ENCODE measurements at places on chromosomes 16 and 17.
A peak's percentile ranks its signal among the peaks of the same experiment; 100 is the strongest.

GRCh38 chr17:44241106-44241624, 21.7 kb upstream of the UBTF start:
- no peak for DNase-seq

DNA sequence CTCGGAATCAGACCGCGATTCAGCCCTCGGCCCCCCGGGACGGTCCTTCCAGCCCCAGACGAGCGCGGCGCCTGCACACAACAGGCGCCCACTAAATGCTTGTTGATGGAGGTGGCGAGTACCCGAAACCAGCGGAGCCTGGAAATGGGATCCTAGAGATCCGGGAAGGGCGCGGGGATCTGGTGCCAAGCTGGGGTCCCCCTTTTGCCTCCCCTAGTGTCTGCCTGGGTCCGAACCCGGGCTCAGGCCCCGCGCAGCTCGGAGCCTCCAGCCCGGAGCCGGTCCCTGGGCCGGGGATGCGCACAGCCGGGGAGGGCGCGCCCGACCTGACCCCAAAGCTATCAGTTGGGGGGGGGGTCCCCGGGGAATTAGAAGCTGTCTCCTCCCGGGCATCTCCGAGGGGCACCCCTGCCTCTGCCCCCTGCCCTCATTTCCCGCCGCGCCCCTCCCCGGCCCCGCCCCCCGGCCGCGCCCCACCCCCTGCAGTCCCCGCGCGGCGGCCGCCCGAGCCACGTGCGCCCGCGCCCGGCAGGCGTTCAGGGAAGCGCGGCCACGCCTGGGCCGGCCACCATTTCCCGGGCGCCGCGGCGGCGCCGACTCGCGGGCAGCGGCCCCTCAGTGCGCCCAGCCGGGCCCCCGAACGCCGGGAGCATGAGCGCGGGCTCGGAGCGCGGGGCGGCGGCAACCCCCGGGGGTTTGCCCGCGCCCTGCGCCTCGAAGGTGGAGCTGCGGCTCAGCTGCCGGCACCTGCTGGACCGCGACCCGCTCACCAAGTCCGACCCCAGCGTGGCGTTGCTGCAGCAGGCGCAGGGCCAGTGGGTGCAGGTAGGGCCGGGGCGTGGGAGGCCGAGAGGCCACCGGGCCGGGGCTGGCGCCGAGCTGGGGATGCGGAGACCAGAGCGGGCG, at the start of gene CPNE7:
TSS of gene CPNE7 (plus strand) at position 512 of the 906 bp plus-strand sequence. CDS start at position 652, 140 bp downstream.
- DNase-seq: no peak

DNA sequence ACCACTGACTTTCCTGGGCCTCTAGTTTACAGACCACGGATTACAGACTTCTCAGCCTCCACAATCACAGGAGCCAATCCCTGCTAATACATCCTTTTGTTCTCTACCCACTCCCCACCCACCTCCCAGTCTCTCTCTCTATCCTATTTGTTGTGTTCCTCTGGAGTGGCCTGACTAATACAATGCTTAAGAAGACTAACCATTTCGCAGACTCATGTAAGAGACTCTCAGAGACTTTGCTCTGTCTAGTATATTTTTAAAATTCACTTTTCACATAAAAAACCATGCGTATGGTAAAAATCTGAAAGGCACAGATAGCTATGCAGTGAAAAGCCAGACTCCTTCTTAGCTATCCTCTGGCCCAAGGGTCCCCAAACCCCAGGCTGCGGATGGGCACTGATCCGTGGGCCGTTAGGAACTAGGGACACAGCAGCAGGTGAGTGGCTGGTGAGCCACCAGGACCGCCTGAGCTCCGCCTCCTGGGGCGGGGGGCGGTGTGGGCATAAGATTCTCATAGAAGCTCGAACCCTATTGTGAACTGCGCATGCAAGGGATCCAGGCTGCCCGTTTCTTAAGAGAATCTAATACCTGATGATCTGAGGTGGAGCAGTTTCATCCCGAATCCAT, 7.6 kb downstream of the PIK3R6 start:
- DNase-seq: no peak

DNA sequence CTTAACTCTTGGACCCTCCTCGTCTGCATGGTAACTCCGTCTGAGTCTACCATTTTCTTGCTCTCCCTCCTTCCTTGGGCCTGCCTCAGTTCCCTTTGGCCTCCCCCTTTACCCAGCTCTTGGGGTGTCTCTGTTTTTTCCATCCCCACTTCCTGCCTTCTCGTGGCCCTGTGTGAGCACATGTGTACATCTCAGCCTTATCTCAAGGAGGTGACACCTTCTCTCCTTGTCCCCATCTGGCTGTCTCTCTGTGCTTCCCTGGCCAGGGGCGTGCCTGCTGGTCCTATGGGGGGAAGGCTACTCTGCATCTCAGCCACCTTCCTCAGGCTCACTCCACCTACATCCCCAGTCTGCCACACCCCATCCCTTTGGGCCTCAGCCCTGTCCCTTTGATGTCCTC, 6.6 kb downstream of the CTF1 start:
- no peak for DNase-seq

- DNase-seq: no peak
These were observed 70.3 kb upstream of the LGALS9 start for GRCh38 chr17:27560668-27561067.

- no peak for DNase-seq
These were observed 610 bp upstream of the PEX12 start for GRCh38 chr17:35578929-35579432.

GRCh38 chr17:49471089-49471683, 23.9 kb upstream of the NGFR start:
- DNase-seq: peak; percentile 51

- no peak for DNase-seq
These were observed 38.4 kb downstream of the ERN1 start for GRCh38 chr17:64091571-64091970.

- no peak for DNase-seq
These were observed 13.9 kb downstream of the RECQL5 start for GRCh38 chr17:75652934-75653549.

- DNase-seq: no peak
These were observed 31.2 kb downstream of the NSMCE1 start for GRCh38 chr16:27237219-27238015.

GRCh38 chr16:62077998-62078397, 41.8 kb upstream of the CDH8 start:
- no peak for DNase-seq

GRCh38 chr17:34858591-34859565, 102.4 kb downstream of the CCT6B start:
- no peak for DNase-seq

DNA sequence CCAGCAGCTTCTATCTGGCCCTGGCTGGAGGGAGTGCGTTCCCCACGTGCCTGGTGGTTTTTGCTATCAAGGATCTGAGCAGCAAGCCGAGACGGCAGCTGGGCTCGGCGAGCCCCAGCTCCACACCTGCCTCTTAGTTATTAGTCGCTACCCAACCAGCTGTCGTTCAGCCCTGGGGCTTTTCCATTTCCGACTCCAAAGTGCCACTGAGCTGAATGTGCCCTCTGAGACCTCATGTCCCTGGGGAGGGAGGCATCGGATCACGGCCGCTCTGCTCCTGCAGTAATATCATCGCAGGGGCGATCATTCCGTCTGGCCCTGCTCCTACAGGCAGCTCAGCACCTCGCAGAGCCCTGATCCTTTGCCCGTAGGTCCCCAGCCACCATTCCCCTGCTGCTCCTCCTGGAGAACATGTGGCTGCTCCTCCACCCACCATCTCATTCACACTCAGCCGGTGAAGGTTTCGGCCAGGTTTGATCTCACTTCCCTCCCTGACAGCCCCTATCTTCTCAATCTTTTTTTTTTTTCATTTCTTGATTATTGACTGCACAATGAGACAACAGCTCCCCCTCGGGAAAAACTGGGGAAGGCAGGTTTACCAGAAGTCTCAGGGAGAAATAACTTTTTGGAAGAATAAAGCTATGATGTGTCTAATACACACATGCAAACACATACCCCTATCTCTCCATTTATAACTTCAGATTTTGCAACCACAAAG, 86.7 kb downstream of the ZFHX3 start:
- DNase-seq: no peak

DNA sequence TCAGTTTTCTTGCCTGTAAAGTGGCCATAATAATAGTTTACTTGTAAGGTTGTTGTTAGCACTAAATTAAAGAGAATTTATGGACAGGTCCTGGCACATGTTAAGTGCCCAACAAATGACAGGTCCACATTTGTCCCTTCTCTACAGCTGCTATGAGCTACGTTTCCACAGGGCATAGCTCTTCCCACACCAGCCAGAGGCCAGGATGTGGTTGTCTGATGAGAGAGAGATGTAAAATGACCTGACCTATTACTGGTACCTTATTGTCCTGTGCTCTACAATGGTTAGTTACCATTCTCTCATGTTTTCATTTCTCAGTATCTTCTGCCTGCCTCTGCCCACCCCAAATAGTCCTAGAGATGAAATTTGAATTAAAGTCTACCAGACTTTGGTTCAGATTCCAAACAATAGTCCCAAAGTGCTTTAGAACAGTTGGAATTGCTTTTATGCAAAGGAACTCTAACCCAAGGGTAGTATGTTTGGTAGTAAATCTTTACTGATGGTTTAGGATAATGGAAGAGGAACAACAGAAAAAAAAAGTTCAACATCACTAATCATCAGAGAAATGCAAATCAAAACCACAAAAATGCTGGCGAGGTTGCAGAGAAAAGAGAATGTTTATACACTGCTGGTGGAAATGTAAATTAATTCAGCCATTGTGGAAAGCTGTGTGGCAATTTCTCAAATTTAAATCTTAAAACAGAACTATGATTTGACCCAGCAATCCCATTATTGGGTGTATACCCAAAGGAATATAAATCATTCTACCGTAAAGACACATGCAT, 57.1 kb upstream of the ANKFN1 start:
- no peak for DNase-seq

GRCh38 chr16:89418352-89418751, 72.0 kb downstream of the ANKRD11 start:
- no peak for DNase-seq

DNA sequence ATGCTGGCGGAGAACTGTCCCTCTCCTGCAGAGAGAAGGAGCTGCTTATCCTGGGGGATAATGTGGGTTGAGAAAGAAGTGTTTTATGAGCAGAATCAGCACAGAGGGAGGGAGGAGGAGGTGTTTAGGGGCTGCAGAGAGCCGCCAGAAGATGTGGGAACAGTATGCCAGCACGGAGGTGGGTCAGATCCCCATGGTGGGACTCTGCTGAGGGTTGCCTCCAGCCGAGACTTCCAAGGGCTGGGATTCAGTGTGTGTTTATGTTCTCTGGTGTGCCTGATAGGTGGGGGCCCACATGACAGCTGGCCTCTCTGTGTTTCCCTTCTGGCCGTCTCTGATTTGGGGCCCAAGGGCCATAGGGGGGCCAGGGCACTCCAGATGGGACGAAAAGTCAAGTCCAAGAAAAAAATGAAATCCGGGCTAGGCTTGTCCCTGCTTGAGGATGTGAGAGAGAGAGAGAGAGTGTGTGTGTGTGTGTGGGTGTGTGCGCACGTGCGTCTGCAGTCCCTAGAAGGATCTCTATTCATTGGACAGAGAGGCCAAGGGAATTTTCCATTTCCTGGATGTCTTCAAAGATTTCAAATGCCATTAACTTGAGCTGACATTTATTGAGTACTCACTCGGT, 21.6 kb downstream of the PRKCB start:
- no peak for DNase-seq

- no peak for DNase-seq
These were observed 1.5 kb upstream of the TOX3 start for GRCh38 chr16:52548261-52549010.

DNA sequence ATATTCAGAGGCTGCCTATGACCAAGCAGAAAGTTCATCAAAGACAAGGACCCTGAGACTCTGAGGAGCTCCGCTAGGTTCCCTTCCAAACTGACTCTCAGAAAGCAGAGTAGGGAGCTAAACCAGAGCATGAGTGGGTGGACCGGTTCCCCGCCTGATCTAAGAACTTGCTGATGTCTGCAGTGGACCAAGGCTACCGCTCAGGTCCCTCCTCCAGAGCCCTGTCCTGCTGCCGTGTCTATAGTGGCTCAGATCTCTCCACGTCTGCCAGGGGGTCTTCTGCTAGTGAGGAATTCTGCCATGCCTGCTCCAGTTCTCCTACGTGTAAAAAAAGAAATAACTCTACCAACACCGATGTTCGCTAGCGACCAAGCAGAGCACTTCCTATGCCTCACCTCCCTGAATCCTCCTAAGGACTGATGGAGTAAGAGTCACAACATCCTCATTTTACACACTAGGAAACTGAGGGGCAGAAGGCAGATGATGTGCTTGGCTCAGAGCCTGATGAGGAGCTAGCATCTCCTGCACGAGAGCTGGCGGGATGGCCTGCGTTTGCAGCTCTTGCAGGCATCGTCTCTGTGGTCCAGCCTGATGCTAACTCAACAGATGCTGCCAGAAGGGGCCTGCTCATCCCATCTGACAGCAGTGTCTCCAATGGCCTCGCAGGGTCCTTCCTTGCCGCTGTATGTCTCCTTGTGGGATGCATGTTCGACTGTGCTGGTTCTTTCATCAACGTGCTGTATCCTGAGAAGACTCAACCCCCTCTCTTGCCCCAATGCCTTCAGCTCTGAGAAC, 265.5 kb downstream of the C16orf95 start:
- DNase-seq: no peak

DNA sequence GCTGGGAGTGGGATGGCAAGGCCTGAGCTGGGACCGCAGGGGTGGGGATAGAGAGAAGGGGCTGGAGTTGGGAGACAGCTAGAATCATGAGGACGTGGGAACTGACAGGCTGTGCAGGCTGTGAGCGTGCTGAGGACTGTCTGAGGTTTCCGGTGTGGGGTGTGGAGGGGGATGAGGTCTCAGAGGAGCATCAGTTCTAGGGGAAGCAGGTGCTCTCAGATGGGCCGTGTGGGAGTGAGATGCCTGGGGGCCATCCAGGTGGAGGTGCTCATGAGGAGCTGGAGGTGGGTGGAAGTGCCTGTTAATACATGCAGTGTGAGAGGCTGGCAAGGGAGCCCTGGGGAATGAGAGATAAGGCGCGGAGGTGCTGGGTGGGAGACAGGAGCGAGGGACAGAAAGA, 27.2 kb downstream of the HASPIN start:
- no peak for DNase-seq

- peak; percentile 23 for DNase-seq
These were observed 441 bp downstream of the CMTM4 start for GRCh38 chr16:66695935-66696668.

DNA sequence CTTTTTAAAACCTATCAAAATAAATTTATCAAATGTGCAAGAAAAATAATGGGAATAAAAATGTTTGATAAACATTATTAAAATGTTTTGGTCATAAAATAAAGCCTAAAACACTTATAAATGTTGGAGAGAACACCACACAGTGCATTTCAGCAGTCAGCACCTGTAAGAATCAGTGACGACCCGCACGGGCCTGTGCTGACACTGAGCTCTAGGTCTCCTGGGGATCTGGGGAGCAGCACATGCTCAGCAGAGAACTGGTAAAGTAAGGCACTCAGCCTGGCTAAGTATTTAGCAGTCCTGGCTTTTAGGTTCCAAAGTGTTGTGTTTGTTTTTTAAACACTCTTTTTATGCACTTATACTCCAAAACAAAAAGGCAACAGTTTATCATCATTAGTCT, 46.9 kb downstream of the HELZ start:
- no peak for DNase-seq

- DNase-seq: no peak
These were observed 1.0 kb downstream of the TOP2A start for GRCh38 chr17:40416671-40417070.

GRCh38 chr17:62778990-62779681, 29.0 kb downstream of the MARCHF10 start:
- peak; percentile 43 for DNase-seq

GRCh38 chr17:16442594-16443510, 27.5 kb downstream of the TRPV2 start:
- DNase-seq: no peak
